ENCODE measurements at places on chromosomes 5 and 9. TPM values are rescaled to one million over a fixed set of nuclear protein-coding genes. Genes with fewer than 3 reads are reported as not detected.

Gene EPB41L4A
- 26.5 TPM for total RNA-seq

Gene TAF11L3
- total RNA-seq, result not detected

- DNase-seq, result no peak
Measured at GRCh38 chr5:109805883-109806282, 116.2 kb downstream of the MAN2A1 start.

Gene ANKRD34B
- total RNA-seq, result 0.05 TPM

DNA sequence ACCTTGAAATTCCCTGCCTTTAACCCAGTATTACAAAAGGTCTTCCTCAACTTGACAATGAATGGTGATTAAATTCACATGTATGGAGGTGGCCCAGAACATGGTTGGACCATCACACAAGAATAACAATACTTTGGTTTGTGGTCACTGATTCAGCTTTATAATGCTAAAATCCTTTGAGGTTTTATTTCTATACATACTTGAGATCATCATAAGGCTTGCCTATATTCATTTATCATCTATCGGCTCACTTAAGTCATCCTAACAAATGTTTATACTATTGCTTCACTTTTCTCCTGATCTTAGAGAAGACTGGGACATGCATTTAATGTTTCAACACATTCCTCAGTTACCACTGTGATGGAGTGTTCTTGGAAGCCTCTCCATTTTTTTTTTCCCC is 191.3 kb downstream of the DMAC1 start:
- DNase-seq, result no peak

Gene ASPN
- not detected for total RNA-seq

DNA sequence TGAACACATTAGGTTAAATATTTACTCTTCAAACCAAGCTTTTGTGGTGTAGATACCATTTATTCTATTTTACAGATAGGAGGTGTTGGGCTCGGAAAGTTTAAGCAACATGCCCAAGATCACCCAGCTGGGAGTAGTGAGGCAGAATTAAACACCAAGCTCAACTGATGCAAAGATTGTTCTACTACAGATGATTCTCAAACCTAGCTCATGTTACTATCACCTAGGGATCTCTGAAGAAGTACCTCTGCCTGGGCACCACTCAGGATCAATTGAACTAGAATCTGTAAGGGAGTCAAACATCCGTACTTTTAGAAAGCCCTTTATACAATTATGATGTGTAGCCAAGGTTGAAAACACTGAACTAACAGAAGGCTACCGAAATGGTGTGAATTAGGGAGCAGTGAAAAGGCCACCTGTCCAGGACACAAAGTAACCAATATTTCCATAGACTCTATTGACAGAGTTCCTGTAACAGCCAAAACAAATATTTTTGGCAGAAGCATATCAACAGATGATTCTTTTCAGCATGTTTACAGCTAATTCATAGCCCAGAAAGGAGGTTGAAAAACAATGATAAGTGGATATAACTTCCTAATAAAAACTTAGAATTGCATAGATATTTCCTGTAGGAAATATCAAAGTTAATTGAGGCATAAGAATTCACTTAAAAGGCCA is 158.5 kb upstream of the PTGER4 start:
- DNase-seq, result no peak

Gene ARID3C
- not detected for total RNA-seq

DNA sequence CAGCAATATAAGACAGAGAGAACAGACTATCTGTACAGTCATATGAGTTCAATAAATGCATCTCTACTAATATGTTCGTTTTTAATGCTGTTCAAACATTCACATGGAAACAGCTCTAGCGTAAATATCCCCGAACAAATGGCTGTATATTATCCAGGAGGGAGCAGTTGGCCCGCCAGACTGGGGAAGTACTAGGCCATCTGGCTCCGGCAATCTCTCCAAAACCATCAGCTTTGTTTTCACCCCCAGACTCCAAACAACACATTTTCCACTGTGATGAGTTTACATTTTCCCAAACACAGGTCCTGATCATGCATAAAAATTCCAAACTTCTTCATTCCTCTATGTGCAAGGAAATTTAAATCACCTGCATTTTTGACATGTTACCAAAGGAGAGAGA is 8.7 kb downstream of the EBF1 start:
- DNase-seq, result no peak

DNA sequence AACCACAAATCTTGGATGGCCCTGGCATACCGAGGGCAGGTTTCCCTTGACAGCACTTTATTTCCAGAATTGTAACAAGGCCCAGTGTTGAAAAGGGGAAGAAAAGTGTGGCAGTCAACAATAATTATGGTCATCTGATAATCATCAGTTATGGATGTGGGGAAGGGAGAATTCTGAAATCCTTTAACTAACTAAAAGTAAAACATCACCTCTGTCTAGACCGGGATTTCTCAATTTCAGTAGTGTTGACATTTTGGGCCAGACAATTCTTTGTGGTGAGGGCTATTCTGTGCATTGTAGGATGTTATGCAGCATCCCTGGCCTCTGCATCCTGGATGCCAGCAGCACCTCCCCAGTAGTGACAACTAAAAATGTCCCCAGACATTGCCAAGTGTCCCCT is 140.4 kb downstream of the PSAT1 start:
- DNase-seq, result no peak

DNA sequence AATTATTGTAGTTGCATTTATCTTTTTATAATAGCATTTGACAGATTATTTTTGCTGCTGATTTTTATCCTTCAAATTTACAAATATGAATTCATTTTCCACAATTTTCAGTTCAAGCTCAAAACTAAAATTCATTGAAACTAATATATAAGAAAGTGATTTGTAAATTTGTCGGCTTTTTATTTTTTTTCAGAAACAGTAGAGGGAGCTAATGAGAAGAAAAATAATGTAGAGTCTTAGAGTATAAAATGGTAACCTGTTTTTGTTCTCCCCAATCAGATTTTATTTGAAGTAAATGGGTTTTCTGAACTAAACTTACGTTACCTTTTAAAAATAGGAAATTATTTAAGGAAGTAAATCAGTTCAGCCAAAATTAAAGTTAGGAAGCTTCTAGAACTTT is 19.2 kb downstream of the PRRC1 start:
- no peak for DNase-seq

Gene PTPN3
- total RNA-seq, result 3.6 TPM

GRCh38 chr9:97573482-97574073 is 59.6 kb downstream of the TSTD2 start:
- no peak for DNase-seq

Gene MORN5
- total RNA-seq, result not detected

- DNase-seq, result no peak
Measured at GRCh38 chr5:96219580-96220281, 213.3 kb downstream of the PCSK1 start.
